ENCODE measurements at places on chromosomes 7 and 10.

DNA sequence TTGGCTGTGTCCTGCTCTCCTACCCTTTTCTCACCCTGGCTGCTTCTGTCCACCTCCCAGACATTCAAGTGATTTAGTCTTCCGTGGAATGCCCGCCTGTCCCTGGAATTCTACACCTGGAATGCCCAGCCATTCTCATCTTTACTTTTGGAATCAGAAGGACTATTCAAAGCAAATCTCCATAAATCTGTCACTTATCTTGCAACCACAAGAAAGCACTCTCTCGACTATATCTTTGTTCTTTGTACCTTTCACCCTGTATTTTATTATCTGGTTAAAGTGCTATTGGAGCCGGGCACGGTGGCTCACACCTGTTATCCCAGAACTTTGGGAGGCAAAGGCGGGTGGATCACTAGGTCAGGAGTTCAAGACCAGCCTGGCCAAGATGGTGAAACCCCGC is 79.3 kb upstream of the KMT2E start:
- DNase-seq, result no peak

DNA sequence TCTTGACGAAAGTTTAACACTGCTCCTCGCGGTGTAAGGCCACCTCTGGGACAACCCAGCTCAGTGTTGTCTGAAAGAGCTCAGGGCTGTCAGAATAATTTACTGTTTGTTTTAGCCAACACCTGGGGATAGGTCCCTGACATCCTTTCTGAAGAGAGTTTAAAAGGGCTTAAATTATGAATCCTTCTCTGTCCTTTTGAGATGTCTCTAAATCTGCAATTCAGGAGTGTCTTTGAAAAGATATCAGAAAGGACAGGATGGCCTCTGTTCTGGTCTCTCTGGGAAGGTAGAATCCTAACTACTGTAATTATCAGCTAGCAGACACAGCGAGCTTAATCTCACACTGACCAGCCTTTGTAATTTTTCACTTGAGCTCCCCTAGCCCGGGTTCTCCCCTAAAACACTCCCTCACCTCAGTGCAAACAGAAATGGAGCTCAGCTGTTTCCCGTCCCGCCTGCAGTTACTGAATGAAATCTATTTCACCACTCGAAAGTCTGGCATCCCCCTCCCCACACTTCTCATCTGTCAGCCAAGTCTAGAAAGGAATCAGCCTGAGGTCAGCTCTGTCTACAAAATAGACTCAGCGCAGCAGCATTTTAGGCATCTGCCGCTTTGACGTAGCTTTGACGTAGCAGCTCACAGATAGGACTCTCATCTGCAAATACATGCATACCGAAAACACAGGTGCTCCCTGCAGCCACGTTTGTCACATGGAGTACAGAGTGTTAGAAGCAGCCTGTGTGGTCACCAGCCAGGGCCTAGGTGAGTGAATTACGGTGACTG is 4.8 kb downstream of the DYNC2I1 start:
- no peak for DNase-seq

GRCh38 chr7:30214651-30215137 is 69.7 kb upstream of the ZNRF2 start:
- DNase-seq, result no peak

- DNase-seq, result no peak
These were observed 11.5 kb downstream of the OR6B1 start for GRCh38 chr7:144011458-144012230.

DNA sequence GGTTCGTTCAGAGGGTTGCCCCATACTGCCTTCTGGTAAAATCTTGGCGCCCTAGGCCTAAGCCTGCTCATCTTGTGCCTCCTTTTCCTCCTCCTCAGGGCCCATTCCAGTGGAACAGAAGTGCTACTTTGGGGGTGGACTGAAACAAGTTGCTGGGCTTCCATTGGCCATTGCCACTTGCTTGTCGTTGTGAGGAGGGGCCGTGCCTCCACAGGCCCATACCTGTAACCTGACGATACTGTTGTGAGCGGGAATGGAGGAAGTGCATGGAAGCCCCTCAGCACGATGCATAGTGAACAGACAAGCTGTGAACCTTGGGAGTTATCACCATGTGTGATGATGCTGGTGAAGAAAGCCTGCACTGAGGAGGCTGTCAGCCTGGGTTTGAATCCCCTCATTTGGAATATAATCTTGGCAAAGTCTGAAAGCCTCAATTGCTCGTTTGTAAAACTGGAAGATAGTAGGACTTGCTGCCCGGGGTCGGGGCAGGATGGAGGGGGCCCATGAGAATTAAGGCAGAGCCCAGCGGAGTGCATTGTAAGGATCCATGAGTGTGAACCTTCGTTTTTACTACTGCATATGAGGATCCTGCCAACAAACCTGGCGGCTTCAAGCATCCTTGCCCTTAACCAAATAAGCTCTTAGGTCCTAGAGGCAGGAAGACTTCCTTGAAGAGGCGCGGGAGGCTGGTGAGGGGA is 671 bp upstream of the PAPSS2 start:
- DNase-seq, result no peak

GRCh38 chr10:117519286-117519685 is 23.3 kb upstream of the EMX2 start:
- DNase-seq, result no peak

- DNase-seq, result no peak
These were observed 255.3 kb downstream of the HPSE2 start for GRCh38 chr10:98980353-98980752.

GRCh38 chr7:47329320-47329926 is 252.5 kb downstream of the TNS3 start:
- no peak for DNase-seq

GRCh38 chr7:28208506-28208905 is 27.9 kb upstream of the JAZF1 start:
- no peak for DNase-seq

DNA sequence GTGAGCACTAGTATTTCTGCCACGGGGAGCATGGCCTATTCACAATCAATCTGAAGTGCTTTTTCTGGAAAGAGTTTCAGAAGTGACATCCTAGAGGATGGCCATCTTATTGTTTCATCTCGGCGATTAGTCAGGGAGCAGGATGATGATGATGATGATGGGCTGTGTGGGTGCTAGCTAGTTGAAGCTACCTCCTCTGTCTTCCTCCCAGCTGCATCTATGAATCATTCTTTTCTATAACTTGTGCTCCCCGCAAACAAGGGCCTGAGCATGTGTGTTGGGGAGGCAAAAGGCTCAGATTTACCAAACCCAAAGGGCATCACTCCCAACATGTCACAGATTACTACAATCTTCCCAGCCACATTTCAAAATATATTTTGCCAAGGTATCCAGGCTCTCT is 118.7 kb upstream of the LAMB4 start:
- DNase-seq, result no peak

DNA sequence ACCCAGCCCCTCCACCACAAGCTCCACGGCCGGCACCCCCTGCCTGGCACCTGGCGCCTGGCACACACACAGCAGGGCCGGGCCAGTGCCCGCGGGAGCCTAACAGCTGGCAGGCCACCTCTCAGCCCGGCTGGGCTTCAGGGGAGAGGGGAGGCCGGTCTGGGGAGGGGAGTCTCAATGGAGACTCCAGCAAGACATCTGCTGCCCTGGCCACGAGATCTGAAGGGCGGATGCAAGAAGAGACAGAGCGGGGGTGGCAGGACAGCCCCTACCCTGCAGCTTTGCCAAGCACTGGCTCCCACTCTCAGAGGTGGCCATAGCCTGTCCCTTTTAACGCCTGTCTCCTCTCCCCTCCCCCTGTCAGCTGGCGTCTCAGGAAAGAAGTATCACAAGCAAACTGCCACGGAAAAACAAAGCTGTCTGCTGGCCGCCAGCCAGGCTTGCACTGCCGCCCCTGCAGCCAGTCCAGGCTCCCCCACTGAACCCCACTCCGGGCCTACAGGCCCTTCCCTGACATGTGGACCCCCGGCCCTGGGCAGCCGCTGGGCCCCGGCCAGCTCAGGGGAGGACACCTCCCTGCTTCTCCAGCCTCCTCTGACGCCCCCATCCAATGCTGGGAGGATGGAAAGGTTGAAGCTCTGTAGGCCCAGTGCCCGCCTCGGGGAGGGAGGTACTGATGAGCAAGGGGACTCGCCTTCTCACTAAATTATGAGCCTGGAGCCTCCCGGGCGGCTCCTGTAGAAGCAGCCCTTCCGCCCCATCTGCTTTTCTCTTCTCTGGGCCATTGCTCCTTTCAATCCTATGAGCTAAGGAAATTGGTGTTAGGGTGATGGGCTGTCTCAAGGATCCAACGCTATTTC is 178.4 kb downstream of the ARHGAP12 start:
- no peak for DNase-seq

DNA sequence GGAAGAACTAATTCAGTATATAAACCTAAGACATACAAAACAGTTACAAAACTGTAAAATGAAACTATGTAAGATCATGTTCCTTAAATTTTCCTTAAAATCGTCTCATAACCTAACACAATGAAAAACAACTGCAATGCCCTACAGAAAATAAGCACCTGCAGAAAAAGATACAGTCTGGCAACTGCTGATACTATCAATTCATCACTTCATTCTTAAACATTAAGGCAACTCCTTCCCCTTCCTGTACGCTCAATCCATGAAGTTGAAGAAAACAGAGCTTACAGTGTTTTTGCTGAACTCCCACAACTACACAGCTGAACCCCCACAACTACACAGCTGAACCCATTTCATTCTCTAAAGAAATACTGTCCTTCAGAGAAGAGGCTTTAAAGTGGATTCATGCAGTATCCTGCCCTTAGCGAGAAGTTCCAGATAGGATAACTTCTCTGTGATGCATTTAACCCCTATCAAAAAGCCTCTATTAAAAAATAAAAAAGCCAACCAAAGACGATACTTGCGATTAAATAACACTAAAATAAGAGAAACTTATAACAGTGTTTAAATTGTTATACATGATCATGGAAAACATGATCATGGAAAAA is 50.0 kb downstream of the JMJD1C start:
- DNase-seq, result no peak

GRCh38 chr7:30251708-30252329 is 32.6 kb upstream of the ZNRF2 start:
- DNase-seq, result no peak

GRCh38 chr7:69395061-69395714 is 203.1 kb upstream of the AUTS2 start:
- DNase-seq, result no peak

GRCh38 chr7:64874114-64874513 is 29.0 kb upstream of the ZNF273 start:
- no peak for DNase-seq

GRCh38 chr10:43963379-43963778 is 314.7 kb upstream of the ZNF32 start:
- no peak for DNase-seq

DNA sequence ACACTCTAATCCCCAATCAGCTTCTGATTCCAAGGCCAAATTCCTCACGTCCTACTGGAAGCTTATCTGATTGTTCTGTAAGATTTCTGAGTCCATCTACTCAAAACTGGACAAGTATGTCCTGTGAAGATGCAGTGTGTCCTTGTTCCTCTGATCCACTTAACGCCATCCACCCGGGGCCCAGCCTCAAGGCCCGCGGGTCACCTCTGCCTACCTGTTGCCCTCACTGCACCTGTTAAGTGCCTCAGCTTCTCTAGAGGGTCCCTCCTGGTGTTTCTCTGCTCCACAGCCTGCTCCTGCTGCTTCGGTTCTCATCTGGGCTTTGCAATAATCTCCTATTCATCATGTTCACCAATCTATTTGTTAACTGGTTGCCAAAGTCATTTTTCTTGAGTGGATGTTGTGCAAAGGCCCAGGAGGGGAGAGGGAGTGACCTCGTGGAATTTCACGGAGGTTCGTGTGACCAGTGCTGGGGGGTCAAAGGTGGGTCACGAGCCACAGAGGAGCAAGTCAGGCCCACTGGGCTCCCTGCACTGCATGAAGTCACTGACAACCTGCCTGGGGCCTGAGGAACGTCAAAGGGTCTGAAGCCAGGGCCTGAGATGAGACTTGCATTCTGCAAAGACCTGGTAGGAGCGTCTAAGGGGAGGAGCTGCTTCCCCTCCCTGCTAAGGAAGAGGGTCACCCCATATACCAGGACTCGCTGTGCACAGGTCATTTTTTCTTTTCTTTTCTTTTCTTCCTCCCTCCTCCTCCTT is 338.1 kb downstream of the WDR37 start:
- no peak for DNase-seq

- no peak for DNase-seq
These were observed 392.9 kb downstream of the KCNMA1 start for GRCh38 chr10:77244746-77245145.

DNA sequence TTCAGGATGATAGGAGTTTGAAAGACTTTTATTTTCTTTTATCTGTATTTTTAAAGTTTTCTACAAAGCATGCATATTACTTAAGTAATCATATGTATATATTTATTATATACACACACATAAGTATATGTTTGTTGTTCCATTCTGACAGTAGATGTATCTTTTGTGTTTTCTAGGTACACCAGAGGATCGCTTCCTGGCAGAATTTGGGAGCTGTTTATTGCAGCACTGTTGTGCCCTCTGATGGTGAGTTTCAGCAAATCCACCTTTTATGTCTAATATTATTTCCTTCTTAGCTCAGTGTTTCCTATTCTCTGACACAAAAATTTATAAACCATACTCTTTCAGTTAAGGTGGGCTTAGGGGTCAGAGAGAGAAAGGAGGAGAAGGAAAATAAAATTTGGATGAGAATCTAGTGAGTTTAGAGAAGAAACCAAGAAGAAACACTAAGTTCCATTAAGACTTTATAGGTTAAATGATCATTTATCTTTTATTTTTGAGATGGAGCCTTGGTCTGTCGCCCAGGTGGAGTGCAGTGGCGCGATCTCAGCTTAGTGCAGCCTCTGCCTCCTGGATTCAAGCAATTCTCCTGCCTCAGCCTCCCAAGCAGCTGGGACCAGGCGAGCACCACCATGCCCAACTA is 59.2 kb upstream of the OIT3 start:
- DNase-seq, result peak; percentile 7

DNA sequence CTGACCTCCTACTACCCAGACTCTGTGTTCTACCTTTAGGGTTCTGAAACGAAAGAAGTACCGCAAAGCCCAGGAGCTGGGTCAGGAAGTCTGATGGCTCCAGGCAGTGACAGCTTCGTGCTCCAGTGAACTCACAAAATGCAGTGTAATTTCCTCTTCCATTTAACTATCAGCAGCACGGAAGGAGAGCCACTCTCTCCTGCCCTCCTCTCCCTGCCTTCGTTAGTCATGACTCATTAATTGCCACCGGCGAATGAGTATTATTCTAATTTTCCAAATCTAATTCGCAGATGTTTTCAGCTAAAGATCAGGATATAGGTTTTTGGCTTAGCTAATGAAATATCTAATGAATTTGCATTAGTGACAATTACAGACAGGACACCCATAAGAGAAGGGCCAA is 1262.0 kb downstream of the TYW1 start:
- DNase-seq, result no peak

GRCh38 chr10:110802551-110803238 is 69.0 kb upstream of the PDCD4 start:
- no peak for DNase-seq

- DNase-seq, result no peak
These were observed 52.5 kb downstream of the PRKAG2 start for GRCh38 chr7:151824373-151824933.

DNA sequence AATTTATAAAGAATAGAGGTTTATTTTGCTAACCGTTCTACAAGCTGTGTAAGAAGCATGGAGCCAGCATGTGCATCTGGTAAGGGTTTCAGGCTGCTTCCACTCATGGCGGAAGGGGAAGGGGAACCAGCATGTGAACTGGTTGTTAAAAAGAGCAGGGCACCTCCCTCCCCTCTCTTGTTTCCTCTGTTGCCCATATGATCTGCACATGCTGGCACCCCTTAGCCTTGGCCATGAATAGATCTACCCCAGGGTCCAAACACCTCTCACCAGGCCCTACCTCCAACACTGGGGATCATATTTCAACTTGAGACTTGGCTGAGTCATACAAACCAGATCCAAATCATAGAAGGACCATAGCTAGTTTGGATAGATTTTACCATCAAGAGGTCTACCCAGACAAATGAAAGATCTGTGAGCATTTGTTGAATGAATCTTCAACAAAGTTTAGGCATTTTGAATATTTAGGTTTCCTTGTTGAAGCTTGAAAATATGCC is 36.0 kb upstream of the NRP1 start:
- DNase-seq, result no peak
